ENCODE measurements at places on chromosomes 11 and 22.

GRCh38 chr11:115333121-115333520 lies 171.1 kb downstream of the CADM1 start:
- DNase-seq = no peak

DNA sequence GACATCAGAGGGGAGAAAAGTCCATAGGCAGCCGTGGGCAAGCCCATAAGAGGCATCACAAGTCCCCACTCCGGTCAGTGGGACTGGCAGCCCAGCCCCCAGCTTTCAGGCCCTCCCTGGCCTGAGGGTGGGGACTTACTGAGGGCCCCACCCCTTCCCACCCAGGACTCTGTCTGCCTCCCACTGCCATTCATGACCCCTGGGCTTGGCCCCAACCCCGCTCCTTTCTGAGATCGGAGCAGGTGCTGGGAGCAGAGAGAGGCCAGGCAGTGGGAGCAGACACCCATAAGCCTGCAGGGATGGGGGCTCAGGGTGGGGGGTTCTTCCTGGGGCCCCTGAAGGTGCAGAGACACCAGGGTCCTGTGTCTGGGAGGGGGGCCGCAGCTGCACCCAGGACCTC lies 5.1 kb downstream of the UPK2 start:
- no peak for DNase-seq

GRCh38 chr11:2127482-2128129 lies 11.6 kb downstream of the IGF2 start:
- no peak for DNase-seq

DNA sequence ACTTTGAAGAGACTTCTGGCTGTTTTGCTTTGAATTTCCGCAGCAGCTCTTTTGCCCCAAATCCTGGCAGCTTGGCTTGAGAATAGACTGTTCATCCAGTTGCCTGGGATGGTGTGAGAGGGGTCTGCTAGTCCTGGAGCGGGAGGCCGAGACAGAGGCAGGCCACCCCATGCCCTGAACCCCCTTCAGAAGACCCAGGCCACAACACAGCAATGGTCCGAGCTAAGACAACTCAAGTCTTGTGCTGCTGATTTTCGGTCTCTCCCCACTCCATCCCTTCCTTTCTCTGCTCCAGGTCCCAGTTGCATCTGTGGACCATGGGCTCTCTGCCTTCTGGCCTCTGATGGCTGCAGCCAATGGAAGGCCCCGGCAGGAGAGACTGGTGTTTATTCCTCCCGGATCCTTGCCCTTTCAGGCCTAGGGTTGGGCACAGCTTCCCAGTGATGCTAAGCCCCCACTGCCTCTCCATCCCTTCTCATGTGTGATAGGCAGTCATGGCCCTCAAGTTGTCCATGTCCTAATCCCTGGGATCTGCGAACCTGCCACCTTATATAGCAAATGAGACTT lies 31.9 kb upstream of the TP53I11 start:
- DNase-seq = no peak

GRCh38 chr11:47617417-47617809 lies 23.2 kb upstream of the C1QTNF4 start:
- no peak for DNase-seq

DNA sequence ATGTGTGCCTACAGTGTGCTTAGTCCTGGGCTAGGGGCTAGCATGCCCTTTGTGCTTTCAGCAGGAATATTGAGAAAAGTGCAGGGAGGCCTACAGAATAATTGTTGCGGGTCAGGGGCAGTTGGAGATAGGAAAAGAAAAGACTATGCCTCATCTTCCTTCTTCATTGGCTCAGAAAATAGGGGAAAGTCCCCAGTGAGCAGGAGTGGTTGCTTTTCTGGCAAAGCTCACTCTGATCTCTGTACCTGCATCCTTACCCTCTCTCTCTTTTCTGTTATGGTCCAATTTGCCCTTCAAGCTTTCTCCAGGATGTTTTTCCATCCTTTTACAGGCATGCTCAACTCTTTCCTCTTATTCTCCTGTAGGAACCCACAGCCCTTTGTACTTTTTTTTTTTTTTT lies 29.5 kb upstream of the RRM1 start:
- DNase-seq = no peak

- no peak for DNase-seq
Measured at GRCh38 chr11:68942095-68942620, 38.5 kb downstream of the IGHMBP2 start.

DNA sequence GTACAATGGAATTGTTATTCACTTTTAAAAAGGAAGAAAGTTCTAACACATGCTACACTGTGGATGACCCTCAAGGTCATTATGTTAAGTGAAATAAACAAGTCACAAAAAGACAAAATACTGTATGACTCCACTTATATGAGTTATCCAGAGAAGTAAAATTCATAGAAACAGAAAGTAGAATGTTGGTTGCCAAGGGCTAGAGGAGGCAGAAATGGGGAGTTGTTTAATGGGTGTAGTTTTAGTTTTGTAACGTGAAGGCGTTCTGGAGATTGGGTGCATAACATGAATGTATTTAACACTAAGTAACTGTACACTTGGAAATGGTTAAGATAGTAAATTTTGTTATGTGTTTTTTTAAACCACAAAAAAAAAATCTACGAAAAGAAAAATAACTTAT lies 43.8 kb downstream of the CCDC81 start:
- no peak for DNase-seq

DNA sequence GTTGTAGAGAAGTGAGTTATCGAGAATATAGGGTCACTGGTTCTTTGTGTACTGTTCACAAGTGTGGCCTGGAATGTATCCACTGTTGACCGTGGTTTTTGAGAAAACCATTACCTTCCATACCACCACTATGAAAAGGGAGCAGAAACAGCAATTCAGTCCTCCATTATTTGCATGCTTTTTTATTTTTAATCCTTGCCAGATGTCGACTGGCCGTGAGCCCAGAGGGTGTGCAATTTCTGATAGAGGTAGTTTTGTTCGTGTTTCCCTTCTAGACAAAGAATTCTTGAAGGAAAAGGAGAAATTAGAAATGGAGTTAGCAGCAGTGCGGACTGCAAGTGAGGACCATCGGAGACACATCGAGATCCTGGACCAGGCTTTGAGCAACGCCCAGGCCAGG lies 81.7 kb downstream of the AMOTL1 start:
- DNase-seq = no peak

DNA sequence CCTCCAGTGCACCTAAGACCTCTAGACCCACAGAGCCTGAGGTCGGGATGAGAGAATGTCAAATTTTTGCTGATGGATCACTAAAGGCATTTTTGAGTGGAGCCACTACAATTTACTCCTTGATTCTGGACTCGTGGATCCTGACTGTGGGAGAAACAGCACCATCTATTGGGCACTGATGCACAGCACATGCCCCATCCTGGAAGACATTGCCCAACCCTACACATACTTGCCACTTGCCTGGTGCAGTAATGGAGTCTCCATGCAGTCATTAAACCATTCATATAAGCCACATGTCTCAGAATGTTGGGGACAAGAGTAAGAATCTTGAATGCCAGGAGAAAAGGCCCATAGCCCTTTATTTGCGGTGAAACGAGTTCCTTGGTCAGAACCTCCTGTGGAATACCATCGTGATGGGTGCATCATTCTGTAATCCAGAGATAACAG lies 103.9 kb downstream of the GGTLC2 start:
- DNase-seq = peak; percentile 40

GRCh38 chr22:23696326-23696851 lies 5.6 kb downstream of the RGL4 start:
- DNase-seq = peak; percentile 76

Data from stimulated activated naive CD8-positive, alpha-beta T cell treated with anti-CD3 and anti-CD28 coated beads, Interleukin-15, Interleukin-2, amounts not matched to agents 100 U/mL and 50 U/mL, for 24 hours (primary cell).